ENCODE measurements at places on chromosomes 4 and X. TPM values are rescaled to one million over a fixed set of nuclear protein-coding genes. Genes with fewer than 3 reads are reported as not detected.

GRCh38 chr4:79476196-79476595 is 68.2 kb upstream of the GK2 start:
- DNase-seq = no peak

- no peak for DNase-seq
Observed at GRCh38 chr4:154720123-154720522, 23.7 kb upstream of the LRAT start.

GRCh38 chrX:21926527-21927278 is 13.8 kb upstream of the SMS start:
- no peak for DNase-seq

- no peak for DNase-seq
Observed at GRCh38 chrX:5915783-5916182, 312.9 kb downstream of the NLGN4X start.

GRCh38 chr4:186857793-186858192 is 134.1 kb upstream of the FAT1 start:
- no peak for DNase-seq

- DNase-seq = no peak
Observed at GRCh38 chr4:6647582-6648230, 7.2 kb downstream of the MRFAP1 start.

DNA sequence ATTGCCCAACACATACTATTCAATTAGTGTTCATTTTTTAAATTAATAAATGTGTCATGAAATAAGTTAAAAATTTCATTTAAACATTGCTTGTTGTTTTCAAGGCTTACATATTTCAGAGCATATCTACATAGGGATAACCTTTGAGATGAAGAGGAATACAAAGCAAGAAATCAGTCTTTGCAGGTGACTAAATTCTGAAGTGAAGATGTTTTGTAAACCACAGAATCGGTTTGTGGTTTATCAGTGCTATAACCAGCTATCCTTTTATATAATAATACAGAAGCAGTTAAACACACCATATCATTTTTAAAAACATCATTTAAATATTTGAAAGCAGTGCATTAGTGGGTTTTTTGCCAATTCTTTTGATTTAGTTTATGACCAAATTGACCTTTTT is 26.9 kb downstream of the FAM241A start:
- DNase-seq = no peak

DNA sequence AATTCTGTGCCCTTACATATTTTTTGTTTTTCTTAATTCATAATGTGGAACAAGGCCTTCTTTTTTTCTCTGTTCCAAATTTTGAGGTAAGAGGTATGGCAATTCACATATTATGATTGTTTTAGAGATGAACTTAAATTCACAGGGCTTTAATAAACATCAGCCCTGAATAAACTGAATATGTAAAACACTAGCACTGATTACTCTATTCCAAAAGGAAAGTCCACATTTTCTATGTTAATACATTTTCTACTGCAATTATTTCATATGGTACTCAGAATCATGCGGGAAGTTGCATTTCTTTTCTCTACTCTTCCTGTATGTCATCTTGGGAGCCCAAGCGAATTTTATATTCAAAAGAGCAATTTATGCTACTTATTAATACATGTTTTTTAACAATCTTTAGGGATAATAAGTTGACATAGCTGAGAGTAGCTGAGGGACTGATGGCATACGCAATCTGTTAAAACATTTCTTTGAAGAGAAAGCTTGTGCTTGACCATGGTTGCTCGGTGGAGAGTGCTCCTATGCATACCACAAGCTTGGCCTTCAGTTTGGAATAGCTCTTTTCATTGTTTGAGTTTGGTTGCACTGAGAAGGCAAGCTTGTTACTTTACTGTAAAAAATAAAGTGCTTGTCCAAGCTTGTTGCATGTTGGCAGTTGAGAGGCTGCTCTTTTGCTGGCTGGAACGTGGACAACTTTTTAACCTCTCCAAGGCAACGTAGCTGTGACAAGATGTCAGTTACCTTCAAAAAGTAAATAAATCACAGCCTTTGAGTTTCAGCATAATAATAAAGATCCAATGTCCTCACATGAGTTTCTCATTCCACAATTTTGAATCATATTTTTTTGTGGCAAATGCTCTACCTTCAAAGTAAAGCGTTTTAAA is 196.3 kb upstream of the SPRY1 start:
- DNase-seq = no peak

GRCh38 chr4:145177511-145177905 is 2.9 kb downstream of the OTUD4 start:
- no peak for DNase-seq

Gene UBE2K
- polyA plus RNA-seq = 43.5 TPM

Gene BCAP31
- 74.1 TPM for polyA plus RNA-seq

Gene GRPEL1
- polyA plus RNA-seq = 30.1 TPM
